ENCODE measurements at places on chromosomes 4 and X. TPM values are rescaled to one million over a fixed set of nuclear protein-coding genes. Genes with fewer than 3 reads are reported as not detected.

DNA sequence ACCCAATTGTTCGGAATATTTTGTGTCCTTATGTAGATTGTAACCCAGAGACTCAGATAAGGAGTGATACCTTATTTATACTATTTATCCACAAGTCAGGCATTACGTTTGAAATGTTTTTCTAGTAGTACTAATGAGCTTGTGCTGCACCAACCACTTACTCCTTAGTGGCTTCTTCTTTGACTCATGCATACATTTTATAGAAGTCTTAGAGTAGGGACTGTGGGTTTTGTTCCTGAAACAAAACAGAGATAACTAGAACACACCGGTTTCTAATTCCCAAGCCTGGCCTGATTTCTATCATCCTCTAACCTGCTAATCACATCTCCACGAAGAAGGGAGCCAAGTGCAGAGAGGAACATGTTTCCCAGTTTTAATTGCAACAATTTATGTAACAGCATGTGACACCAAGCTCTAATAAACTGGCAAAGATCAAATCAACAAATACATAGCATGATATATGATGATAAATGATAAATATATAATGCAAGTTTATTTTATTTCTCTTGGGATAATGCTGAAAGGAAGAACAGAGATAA lies 32.3 kb downstream of the MGARP start:
- H3K27ac ChIP-seq = peak overlapping the region; percentile 78
- H3K4me1 ChIP-seq = peaks cover 12% of the 10 kb centered on the region

RNF150 gene
- 12.6 TPM for total RNA-seq

- no peak overlapping the region for H3K4me3 ChIP-seq
- no peaks in the 10 kb centered on the region for H3K27me3 ChIP-seq
- no peaks in the 10 kb centered on the region for H3K36me3 ChIP-seq
- DNase-seq = no peak
- no peak overlapping the region for H3K27ac ChIP-seq
Observed at GRCh38 chr4:42865572-42866189, 26.8 kb upstream of the GRXCR1 start.

DNA sequence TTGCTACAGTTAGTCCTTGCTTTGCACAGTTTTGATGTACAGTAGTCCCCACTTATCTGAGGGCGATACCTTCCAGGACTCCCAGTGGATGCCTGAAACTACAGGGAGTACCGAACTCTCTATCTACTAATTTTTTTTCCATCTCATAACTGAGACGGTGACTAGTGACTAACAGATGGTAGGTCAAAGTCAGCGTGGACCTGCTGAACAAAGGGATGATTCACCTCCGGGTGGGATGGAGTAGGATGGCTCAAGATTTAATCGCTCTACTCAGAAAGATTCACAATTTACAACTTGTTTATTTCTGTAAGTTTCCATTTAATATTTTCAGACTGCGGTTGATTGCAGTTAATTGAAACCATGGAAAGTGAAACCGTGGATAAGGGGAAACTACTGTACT lies 655.8 kb downstream of the ZNF674 start:
- no peaks in the 10 kb centered on the region for H3K36me3 ChIP-seq
- no peak overlapping the region for H3K27ac ChIP-seq
- no peak for DNase-seq
- H3K4me3 ChIP-seq = no peak overlapping the region
- H3K27me3 ChIP-seq = no peaks in the 10 kb centered on the region

DNA sequence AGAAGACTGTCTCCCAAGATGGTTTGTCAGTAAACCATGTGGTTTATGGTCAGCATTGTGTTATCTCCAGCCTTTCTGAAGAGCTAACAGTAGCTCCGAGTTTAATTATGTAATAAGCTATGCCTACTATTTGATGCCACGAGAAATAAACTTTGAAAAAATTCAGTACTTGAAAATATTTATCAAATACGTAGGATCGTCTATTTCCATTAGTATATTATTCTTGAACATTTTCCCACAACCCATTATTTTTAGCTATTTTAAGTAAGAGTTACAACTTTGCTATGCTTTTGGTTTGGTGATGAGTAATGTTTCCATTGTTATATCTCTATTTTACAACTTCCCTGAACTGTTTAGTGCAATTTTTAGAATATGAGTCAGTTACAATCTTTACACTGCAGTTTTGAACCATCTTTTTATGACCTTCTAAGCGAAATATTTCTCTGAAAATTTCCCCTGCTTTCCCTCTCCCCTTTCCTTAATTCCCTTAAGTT lies 44.5 kb upstream of the TRIM2 start:
- no peak for DNase-seq
- H3K4me3 ChIP-seq = no peak overlapping the region
- H3K36me3 ChIP-seq = no peaks in the 10 kb centered on the region
- H3K27me3 ChIP-seq = no peaks in the 10 kb centered on the region
- no peaks in the 10 kb centered on the region for H3K4me1 ChIP-seq
- H3K27ac ChIP-seq = no peak overlapping the region
